ENCODE measurements at places on chromosomes 4 and X. TPM values are rescaled to one million over a fixed set of nuclear protein-coding genes. Genes with fewer than 3 reads are reported as not detected.

DNA sequence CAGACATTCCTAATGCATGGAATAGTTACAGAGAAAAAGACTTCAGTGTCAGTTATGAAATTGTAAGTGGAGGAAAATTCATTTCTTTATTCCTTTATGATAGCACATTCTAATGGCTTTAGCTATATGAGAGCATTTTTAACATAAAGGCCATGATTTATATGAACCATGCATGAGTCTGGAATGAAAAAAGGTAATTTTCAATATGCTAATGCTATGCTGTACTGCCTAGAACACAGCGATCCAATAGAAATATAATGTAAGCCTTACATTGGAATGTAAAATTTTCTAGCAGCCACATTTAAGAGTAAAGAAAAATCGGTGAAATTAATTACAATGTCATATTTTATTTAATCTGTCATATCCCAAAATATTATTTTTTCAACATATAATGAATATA lies 932.0 kb downstream of the C4orf33 start:
- no peak overlapping the region for H3K27ac ChIP-seq
- no peak overlapping the region for H3K4me3 ChIP-seq
- H3K36me3 ChIP-seq = no peaks in the 10 kb centered on the region

DNA sequence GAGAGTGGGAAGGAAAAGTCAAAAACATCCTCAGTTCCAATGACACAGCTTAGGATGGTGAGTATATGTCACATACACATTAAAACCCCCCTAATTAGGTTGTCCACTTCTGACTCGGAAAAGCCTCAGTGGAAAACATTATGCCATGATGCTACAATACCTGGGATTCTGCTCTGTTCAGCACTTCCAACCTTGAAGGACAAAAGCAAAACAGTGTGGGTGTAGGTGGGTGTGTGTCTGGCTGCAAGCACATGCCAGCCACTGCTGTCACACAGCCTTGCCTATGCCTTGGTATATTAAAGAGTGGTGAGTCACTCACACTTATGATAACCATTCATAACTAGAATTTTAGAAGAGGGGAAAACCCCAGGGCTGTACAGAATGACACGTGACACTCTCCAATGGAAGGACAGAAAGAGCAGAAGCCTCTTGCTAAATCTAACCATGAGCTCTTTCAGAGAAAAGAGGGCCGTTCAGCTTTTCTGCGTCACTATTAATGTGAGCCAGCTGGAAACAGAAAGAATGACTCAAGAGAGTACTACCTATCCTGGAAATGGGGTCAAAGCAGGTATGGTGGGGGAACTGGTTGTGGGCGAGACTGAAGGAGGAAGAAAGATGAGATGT lies 159.6 kb downstream of the TET2 start:
- no peak overlapping the region for H3K27ac ChIP-seq
- H3K36me3 ChIP-seq = no peaks in the 10 kb centered on the region
- no peaks in the 10 kb centered on the region for H3K27me3 ChIP-seq
- H3K4me3 ChIP-seq = no peak overlapping the region

DNA sequence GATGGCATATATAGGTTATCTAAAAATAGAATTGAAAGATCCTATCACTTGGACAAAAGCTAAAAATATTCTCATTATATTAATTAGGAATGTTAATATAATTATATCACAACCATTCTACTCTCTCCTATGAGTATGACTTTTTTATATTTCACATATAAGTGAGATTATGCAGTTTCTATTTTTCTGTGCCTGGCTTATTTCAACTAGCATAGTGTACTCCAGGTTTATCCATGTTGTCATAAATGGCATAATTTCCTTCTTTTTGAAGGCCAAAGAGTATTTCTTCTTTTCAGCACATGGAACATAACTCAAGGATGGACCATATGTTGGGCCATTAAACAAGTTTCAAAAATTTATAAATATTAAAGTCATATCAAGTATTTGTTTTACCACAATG lies 421.2 kb upstream of the CTSO start:
- H3K27me3 ChIP-seq = no peaks in the 10 kb centered on the region
- DNase-seq = no peak
- no peaks in the 10 kb centered on the region for H3K36me3 ChIP-seq
- no peaks in the 10 kb centered on the region for H3K4me1 ChIP-seq

DNA sequence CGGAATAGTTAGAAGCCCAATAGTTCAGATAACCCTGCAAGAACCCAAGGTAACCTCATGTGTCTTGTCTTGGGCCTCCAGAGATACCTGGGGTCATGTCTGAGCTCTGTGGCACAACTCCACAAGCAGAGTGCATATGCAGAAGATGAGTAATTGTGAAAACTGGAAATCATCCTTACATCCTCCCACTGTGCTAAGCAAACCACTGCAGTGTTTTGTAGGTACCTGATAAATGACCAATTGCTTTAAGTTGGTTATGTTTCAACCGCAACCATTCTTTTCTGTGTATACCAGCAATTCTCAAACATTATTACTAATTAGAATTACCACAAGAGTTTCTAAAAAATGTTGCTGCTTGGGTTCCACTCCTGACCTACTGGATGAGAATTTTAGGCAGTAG lies 73.2 kb downstream of the CBLL2 start:
- no peak for DNase-seq
- H3K4me1 ChIP-seq = no peaks in the 10 kb centered on the region
- no peaks in the 10 kb centered on the region for H3K36me3 ChIP-seq
- H3K27me3 ChIP-seq = no peaks in the 10 kb centered on the region
- H3K4me3 ChIP-seq = no peak overlapping the region

- no peaks in the 10 kb centered on the region for H3K27me3 ChIP-seq
- no peaks in the 10 kb centered on the region for H3K4me1 ChIP-seq
- no peak overlapping the region for H3K4me3 ChIP-seq
- DNase-seq = no peak
- H3K27ac ChIP-seq = no peak overlapping the region
These were observed 164.8 kb upstream of the EMCN start for GRCh38 chr4:100682477-100683218.

Gene FAM13A
- polyA plus RNA-seq = 13.8 TPM

DNA sequence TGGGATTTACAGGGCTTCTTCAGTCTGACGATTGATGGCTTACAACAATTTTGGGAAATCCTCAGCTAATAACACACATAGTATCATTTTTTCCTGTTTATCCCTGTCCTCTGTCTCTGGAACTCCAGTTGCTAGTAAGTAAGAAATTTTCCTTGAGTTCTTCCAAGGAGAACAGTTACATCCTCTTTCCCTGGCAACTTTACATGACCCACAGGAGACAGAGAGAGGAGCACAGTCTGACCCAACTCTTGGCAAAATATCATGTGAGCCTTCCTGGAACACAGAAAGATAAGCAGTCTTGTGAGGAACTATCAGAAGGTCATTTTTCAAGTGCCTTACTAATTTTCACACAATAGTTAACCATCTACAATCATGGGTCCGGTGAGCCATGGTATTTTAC lies 578.7 kb upstream of the PABPC4L start:
- DNase-seq = no peak
- no peaks in the 10 kb centered on the region for H3K36me3 ChIP-seq
- H3K4me3 ChIP-seq = no peak overlapping the region

DNA sequence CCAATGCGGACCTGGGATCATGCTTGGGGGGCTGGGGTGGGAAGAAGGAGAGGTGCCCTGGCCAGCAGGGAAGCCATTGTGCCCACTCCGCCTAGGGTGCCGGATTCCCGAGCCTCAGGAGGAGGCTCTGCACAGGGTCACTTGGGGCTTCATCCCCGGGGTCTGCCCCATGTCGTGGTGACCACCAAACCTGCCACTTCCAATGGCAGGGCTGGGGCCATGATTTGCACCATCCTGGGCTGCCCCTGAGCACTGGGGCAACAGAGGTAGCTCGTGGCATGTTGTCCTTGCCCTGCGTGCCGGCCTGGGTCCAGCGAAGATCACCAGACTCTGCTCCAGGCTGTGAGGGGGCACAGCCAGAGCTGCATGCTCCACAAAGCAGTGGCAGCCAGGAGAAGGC lies 71.4 kb upstream of the DCAF12L2 start:
- no peaks in the 10 kb centered on the region for H3K27me3 ChIP-seq
- H3K4me1 ChIP-seq = no peaks in the 10 kb centered on the region
- H3K4me3 ChIP-seq = no peak overlapping the region
- H3K27ac ChIP-seq = no peak overlapping the region
- H3K36me3 ChIP-seq = no peaks in the 10 kb centered on the region

DNA sequence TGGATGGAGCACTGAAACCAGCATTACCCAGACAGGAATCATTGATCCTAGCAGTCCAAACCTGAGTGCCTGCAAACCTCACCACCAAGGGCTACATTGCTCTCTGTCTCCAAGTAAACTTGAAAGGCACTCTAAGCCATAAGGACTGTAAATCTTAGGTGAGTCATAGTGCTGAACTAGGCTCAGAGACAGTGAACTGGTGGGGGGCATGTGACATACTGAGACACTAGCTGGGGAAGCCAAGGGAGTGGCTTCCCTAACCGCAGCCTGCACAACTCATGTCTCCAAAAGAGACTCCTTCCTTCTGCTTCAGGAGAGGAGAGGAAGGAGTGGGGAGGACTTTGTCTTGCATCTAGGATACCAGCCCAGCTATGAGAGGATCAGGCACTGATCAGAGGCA lies 235.5 kb upstream of the ACTRT1 start:
- no peaks in the 10 kb centered on the region for H3K36me3 ChIP-seq
- no peak for DNase-seq
- H3K27ac ChIP-seq = no peak overlapping the region
- no peak overlapping the region for H3K4me3 ChIP-seq
- H3K27me3 ChIP-seq = no peaks in the 10 kb centered on the region
- H3K4me1 ChIP-seq = no peaks in the 10 kb centered on the region

Gene DCHS2
- polyA plus RNA-seq = 0.33 TPM

DNA sequence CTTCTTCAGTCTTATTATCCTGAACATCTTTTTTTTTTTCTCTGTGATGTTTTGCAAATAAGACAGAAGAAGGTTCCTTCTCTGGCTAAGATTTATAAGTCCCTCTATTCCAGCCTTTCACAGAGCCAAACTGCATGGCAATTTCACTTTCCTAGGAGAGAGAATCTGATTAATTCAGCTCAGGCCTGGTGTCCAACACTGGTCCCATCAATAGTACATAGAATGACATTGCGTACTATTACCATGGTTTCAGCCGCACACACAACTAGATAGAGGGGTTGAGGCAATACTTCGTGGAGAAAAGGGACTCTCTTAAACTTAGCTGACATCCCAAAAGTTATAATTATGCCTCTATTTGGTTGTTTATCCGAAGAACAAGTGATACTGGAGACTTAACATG lies 18.5 kb downstream of the DCAF8L2 start:
- H3K4me3 ChIP-seq = no peak overlapping the region
- H3K36me3 ChIP-seq = no peaks in the 10 kb centered on the region
- H3K27ac ChIP-seq = no peak overlapping the region
- no peaks in the 10 kb centered on the region for H3K4me1 ChIP-seq

DNA sequence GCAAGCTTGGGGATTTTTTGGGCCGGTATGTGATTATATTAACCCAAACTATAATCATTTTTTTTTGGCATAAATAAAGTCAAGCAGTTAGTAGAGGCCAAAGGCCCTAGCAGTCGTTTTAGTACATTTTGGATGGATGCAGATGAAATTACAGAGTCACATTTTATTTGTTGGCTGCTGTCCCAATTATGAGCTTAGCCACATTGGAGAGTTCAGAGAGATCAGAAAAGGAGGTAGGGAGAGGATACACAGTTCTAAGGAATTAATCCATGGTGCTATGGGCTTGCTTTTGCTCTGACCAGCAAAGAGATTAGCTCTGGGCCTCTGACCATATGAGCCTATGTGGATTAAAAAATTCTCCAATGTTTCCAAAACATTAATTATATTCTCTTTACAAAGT lies 395.1 kb downstream of the RAPGEF2 start:
- H3K4me1 ChIP-seq = no peaks in the 10 kb centered on the region
- no peak for DNase-seq
- H3K27me3 ChIP-seq = no peaks in the 10 kb centered on the region
- H3K4me3 ChIP-seq = no peak overlapping the region

- DNase-seq = no peak
- H3K27me3 ChIP-seq = no peaks in the 10 kb centered on the region
- H3K27ac ChIP-seq = no peak overlapping the region
- H3K4me1 ChIP-seq = no peaks in the 10 kb centered on the region
These were observed 88.8 kb downstream of the CORIN start for GRCh38 chr4:47749060-47749459.

- peaks cover 48% of the 10 kb centered on the region for H3K4me1 ChIP-seq
- no peak overlapping the region for H3K4me3 ChIP-seq
- no peaks in the 10 kb centered on the region for H3K27me3 ChIP-seq
- no peak overlapping the region for H3K27ac ChIP-seq
- DNase-seq = no peak
These were observed 3.2 kb downstream of the TMEM165 start for GRCh38 chr4:55398966-55399365.

GRCh38 chr4:73917081-73917501 lies 47.9 kb downstream of the CXCL1 start:
- no peaks in the 10 kb centered on the region for H3K36me3 ChIP-seq
- no peaks in the 10 kb centered on the region for H3K4me1 ChIP-seq
- no peak overlapping the region for H3K4me3 ChIP-seq
- no peak overlapping the region for H3K27ac ChIP-seq
- DNase-seq = no peak
- no peaks in the 10 kb centered on the region for H3K27me3 ChIP-seq

DNA sequence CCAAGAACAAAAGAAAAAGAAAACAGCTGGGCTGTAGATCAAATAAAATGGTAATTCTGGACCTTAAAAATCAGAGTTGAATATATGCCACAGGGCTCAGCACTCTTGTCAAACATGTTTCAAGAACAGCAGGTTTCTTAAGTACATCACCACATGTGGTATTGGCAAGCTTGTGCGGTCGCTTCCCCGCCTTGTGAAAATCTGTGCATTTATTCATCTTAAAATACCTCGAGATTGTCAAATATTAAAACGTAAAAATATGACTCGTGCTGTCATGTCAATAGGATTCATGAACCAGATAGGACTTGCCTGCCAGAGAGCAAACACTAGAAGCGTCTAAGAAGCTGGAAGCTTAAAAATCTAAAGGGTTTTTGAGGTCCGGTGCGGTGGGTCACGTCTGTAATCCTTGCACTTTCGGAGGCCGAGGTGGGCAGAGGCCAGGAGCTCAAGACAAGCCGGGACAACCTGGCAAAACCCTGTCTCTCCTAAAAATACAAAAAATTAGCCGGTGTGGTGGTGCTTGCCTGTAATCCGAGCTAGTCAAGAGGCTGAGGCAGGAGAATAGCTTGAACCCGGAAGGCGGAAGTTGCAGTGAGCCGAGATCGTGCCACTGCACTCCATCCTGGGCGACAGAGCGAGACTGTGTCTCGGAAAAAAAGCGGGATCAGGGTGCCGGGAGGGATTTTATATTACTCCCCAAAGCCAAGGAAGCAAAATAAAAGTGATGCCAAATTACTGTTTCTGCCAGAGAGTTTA lies 40.2 kb upstream of the TMEM154 start:
- H3K36me3 ChIP-seq = no peaks in the 10 kb centered on the region
- H3K27me3 ChIP-seq = no peaks in the 10 kb centered on the region
- H3K4me3 ChIP-seq = no peak overlapping the region
- no peak for DNase-seq
- no peaks in the 10 kb centered on the region for H3K4me1 ChIP-seq
- no peak overlapping the region for H3K27ac ChIP-seq

All from CD4-positive, alpha-beta memory T cell (primary cell).